Midbrain (tissue), 1 donor: ENCODE measurements at places on chromosomes 12 and 14.

DNA sequence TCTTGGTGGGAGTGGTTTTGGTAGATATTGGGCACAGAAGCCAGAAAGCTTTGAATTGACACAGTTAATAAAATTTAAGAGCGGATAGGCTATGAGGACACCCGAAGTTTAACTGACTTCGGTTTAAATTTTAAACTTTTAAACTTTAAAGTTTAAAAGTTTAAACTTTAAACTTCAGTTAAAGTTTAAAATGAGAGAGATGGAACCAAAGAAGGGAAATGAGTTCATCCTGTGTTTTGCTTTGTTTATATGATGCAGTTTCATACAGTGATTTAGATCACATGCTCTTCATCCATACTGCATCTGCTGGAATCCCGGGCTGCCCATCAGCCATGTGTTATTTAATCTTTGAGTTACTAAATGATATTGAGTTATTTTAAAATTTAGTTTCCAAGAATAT, 27.2 kb upstream of the LRRK2 start:
- no peak for DNase-seq

DNA sequence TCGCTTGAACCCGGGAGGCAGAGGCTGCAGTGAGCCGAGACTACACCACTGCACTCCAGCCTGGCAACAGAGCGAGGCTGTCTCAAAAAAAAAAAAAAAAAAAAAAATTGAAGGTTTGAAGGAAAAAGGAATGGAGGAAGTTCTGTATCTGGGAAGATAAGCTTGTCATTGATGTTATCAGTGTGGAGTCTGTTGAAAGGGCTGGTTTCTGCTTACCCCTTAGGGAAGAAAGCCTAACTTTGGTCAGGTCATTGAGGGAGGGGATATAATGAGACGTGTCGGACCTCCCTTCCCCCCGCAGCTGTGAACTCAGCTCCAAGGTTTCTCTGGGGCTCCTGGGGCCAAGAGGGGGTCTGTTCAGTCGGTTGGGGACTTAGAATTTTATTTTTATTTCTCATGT, 16.4 kb downstream of the DAO start:
- no peak for DNase-seq

GRCh38 chr12:75683220-75683619, 171.8 kb upstream of the KRR1 start:
- no peak for DNase-seq

GRCh38 chr14:105049753-105050550, 15.3 kb downstream of the GPR132 start:
- DNase-seq: no peak

DNA sequence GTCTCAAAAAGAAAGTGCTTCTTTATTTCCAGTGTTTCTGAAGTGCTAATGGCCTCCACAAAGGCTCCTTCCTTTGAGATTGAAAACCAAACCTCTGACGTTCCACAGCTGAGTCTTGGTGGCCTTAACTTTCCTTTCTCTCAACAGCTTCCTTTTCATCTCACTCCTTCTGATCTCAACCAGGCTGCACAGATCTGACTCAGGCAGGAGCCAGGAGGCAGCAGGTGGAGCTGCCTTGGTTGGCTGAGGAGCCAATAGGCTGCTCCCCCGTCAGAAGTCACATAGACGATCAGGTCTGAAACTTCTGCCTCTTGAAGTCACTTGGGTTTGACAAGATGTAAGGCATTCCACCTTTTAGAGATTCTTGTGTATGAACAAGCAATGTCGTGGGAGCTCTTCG, 9.1 kb upstream of the KCNA5 start:
- DNase-seq: no peak

- DNase-seq: no peak
Measured at GRCh38 chr12:52812073-52812400, 1.9 kb downstream of the KRT4 start.

DNA sequence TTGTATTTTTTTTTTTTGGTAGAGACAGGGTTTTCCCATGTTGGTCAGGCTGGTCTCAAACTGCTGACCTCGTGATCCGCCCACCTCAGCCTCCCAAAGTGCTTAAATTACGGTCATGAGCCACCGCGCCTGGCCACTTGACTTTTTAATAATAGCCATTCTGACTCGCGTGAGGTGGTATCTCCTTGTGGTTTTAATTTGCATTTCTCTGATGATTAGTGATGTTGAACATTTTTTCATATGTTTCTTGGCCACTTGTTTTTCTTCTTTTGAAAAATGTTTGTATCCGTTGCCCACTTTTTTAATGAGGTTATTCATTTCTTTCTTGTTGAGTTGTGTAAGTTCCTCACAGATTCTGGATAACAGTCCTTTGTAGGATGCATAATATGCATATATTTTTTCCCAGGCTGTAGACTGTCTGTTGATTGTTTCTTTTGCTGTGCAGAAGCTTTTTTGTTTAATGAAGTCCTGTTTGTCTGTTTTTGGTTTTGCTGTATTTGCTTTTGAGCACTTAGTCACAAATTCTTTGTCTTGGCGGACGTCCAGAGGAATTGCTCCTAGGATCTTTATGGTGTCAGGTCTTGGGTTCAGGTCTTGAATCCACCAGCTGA, 10.3 kb upstream of the PGAM5 start:
- DNase-seq: no peak

DNA sequence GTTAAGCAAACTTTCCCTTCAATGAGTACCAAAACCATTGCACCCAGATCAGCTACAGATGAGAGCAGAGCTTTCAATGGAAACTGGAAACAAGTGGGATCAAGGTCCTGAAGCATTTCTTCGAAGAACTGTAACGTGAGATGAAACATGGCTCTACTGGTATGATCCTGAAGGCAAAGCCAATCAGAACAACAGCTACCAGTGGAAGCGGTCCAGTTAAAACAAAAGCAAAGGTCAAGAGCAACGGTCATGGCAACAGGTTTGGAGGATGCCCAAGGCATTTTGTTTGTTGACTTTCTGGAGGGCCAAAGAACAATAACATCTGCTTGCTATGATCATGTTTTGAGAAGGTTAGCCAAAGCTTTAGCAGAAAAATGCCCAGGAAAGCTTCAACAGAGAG, 137.9 kb upstream of the CPSF6 start:
- no peak for DNase-seq

GRCh38 chr14:30681752-30682355, 59.7 kb downstream of the SCFD1 start:
- no peak for DNase-seq

- no peak for DNase-seq
Measured at GRCh38 chr12:101407049-101407435, 530 bp downstream of the ARL1 start.

GRCh38 chr12:75823475-75823874, 208.1 kb downstream of the PHLDA1 start:
- DNase-seq: no peak

- no peak for DNase-seq
Measured at GRCh38 chr14:59238216-59238615, 49.7 kb downstream of the DAAM1 start.

DNA sequence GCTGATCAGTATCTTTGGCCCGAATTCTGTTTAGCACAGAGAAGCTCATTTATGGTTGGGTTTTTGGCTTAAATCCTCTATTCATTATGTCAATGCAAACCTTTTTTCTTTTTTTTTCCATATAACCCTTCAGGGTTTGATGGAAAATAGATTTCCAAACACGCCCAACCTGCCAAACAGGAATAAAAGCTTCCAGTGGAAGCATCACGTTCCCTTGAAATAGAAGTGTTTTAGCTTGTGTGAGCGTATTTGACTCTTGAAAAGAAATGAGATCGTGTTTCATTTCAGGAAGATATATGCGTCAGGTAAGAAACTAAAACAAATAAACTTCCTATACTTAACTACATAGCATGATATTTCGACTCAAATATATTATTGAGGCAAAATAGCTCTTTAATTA, at the start of gene PIK3C2G:
Gene PIK3C2G (plus strand): TSS at position 246 of the 400 bp plus-strand sequence. CDS start 20,564 bp downstream, outside the sequence.
- no peak for DNase-seq

- no peak for DNase-seq
Measured at GRCh38 chr12:89059056-89059455, 293.2 kb downstream of the DUSP6 start.

DNA sequence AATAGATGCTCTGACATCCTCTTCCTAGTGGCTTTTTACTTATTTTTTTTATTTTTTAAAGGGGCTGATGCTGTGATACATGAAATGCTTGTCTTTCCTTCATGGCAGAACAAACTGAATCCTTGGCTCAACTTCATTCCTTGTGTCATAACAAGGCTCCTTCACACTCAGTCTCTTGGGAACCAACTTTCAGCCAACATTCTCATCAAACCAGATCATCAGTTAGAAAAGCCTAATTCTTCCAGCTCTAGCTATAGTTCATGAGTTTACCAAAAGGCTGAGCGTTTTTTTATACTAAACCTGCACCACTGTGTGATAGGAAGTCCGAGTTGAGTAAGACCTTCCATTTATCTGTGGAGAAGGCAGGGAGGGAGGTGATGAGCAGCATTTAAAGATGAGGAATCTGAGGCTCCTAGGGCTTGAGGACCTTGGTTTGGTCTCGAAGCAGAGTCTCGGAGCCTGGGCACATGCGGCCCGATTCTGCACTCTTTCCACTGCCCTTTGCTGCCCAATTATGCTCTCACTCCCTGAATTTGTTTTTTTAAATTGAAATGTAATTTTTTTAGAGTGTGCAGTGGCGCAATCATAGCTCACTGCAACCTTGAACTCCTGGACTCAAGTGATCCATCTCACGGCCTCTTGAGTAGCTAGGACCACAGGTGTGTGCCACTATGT, 8.2 kb downstream of the GPRC5D start:
- DNase-seq: no peak

DNA sequence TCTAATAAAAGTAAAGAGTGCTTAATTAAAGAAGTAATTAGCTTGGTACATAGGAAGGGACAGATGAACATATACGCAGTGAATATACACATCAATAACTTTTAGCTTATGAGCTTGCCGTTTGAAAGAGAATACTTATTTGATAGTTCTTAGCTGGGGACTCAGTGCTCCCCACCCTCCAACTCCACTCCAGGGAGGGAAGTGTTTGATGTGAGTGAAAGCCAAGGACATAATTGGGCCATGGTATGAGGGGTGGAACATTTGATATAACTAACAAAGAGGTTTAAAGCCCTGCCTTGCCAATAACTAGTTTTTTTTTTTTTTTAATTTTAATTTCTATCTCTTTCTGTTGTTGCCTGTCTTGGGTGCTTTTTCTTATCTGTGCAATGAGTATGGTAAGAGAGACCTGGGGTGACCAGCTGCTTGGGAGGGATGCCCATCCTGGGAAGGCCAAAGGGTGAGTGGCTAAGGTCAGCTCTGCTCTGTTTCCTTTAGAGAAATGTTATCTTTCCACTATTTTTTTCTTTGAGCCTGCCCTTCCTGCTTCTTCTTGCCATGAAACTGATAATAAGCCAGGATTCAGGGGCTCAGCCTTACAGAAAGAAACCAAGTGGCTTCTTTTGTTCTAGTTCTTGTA, 132.8 kb upstream of the CPSF6 start:
- no peak for DNase-seq

GRCh38 chr14:52391881-52392615, 77.9 kb downstream of the PTGER2 start:
- DNase-seq: no peak

DNA sequence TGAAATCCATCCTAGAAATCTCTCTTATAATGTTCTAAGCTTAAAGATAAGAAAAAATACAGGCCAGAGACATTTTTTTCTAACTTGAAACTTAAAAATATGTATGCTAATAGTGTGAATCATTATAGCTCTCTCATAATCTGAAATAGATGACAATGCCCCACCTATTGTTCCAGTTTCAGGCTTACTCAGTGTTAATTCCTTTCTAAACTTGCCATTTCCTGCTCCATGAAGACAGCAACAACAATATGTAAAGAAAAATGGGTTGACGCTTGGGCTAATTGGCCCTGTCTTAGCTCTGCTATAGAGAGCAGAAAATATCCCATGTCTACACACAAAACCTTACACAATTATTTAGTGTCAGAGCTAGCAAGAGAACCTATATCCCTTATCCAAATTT, 37.1 kb downstream of the LMO3 start:
- DNase-seq: no peak

DNA sequence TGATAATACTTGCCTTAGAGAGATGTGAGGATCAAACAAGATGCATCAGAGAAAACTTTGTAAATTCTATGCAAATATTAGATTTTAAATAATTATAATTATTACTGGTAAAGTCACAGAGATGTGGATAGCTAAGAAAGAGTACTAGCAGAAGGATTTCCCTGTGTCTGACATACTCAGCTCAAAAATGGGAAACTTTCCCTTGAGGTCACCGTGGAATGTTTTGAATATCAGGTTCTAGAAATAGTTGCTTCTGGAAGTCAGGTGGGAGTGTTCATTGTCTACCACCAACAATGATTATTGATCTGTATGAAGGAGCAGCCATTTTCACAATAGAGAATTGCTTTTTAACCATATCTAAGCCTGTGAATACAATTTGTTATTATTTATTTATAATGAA, 71.7 kb downstream of the FLRT2 start:
- DNase-seq: no peak

DNA sequence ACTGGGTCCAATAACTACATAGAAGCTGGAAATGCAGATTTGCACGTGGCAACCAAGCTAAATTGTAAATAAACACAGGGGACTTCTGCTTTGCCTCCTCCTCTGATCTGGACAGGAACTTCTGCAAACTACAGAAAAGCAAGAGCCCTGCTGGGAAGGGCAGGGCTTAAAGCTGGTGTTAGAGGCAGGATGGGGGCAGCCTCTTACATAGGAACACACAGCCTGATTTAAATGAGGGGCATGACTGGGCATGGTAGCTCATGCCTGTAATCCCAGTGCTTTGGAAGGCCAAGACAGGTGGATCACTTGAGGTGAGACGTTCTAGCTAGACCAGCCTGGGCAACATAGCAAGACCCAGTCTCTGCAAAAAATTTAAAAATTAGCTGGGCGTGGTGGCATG, 46.7 kb downstream of the ERH start:
- no peak for DNase-seq

- no peak for DNase-seq
Measured at GRCh38 chr12:124577986-124578385, 10.6 kb upstream of the NCOR2 start.

GRCh38 chr12:62738105-62738504, 196.8 kb downstream of the PPM1H start:
- DNase-seq: no peak

GRCh38 chr14:62692490-62693106, 352.7 kb downstream of the KCNH5 start:
- no peak for DNase-seq

- no peak for DNase-seq
Measured at GRCh38 chr12:101172316-101172715, 37.7 kb downstream of the SLC5A8 start.

DNA sequence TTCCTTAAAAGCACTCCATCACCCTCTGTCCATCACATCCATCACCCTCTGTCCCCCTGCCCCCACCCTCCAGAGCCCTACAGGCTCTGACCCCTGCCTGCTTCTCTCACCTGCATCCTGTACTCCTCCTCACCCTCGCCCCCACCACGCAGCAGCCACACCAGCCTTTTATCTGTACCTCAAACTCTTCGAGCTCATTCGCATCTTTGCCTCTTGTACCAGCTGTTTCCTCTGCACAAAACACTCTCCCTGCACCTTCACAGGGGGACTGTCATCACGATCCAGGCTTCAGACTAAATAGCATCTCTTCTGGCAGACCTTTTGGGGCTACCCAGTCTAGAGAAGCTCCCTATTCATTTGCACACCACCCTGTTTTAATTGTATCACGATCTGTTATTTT, 24.1 kb downstream of the TMEM229B start:
- no peak for DNase-seq
